AG09319 (cell line): ENCODE measurements at places on chromosomes 13 and 19.

- DNase-seq = no peak
Observed at GRCh38 chr13:111917086-111917485, 149.9 kb upstream of the SOX1 start.

GRCh38 chr13:30107521-30108136 is 199.7 kb downstream of the KATNAL1 start:
- no peak for DNase-seq

DNA sequence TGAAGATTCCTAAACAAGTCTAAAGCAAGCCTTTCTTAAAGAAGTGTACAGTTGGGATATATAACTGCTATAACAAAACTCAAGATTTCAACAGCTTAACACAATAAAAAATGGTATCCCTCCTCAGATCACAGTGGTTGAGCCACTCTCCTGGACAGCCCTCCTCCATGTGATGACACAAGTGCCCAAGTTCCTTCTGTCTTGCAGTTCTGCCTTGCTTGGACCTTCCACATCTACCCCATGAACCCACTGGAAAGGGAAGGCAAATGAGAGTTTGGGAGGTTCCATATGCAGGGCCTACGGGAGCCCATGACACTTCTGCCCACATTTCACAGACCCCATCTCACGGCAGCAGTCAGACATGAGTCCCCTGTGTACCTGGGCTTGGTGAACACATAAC is 659.2 kb downstream of the UQCRFS1 start:
- DNase-seq = no peak

DNA sequence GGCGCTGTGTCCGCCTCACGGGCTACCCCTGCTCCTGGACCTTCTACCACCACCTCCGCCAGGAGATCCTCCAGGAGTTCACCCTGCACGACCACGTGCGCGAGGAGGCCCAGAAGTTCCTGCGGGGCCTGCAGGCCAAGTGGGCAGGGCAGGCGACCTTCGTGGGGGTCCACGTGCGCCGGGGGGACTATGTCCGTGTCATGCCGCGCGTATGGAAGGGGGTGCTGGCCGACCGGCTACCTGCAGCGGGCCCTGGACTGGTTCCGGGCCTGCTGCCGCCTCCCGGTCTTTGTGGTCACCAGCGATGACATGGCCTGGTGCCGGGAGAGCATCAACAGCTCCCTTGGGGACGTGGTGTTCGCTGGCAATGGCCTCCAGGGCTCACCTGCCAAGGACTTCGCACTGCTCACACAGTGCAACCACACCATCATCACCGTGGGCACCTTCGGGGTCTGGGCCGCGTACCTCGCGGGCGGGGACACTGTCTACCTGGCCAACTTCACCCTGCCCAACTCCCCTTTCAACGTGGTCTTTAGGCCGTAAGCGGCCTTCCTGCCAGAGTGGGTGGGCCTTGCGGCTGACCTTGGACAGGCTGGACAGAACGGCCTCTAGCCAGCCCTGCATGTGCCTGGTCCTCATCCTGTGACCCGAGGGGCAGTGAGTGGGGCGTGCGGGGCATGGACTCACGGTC is 7.8 kb upstream of the NTN5 start:
- no peak for DNase-seq

DNA sequence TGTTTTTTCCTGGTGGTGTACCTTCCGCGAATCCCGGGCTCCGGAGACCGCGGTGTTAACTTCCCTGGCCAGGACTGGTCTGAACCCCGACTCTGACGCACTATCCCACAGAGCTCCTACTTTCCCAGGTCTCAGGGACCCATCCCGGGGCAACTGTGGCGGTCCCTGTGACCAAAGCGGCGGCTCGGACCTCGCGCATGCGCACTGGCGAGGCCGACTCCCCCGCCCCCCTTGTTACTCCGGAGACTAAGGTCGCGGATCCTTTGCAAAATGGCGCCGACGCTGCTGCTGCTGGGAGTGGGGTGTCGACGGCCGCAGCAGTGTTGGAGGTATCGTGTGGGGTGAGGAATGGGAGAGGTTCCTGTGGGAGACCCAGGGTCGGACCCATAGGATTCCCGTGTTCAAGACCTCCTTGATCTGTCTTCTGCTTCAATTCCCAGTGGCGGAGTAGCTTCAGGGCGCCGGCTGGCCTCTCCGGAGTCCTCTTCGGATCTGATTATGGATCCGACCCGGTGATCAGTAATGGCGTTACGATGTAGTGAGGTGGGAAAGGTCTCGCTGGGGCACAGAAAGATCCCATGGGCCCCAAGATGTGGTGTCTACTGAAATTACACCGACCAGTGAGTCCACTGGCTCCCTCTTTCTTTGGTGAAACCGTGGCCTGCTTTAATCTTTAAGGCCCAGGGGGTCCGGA is 66.6 kb upstream of the ZNF527 start:
- DNase-seq = no peak

DNA sequence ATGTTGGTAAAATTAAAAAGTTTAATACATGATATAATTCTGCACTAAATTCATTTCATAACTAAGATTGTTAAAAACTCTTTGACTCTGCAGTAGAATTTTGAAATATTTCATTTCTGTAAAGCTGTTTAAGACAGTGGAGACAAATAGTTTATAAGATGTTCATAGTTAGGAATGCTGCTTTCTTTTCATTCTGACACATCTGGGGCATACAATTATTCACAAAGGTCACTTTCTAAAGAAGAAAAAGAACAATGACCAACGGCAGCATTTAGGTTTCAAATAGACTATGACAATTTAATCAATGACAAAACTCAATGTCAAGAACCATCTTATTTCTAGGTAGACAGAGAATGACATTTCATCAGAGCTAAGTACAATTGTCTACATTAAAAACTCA is 1422.1 kb downstream of the PCDH9 start:
- no peak for DNase-seq

DNA sequence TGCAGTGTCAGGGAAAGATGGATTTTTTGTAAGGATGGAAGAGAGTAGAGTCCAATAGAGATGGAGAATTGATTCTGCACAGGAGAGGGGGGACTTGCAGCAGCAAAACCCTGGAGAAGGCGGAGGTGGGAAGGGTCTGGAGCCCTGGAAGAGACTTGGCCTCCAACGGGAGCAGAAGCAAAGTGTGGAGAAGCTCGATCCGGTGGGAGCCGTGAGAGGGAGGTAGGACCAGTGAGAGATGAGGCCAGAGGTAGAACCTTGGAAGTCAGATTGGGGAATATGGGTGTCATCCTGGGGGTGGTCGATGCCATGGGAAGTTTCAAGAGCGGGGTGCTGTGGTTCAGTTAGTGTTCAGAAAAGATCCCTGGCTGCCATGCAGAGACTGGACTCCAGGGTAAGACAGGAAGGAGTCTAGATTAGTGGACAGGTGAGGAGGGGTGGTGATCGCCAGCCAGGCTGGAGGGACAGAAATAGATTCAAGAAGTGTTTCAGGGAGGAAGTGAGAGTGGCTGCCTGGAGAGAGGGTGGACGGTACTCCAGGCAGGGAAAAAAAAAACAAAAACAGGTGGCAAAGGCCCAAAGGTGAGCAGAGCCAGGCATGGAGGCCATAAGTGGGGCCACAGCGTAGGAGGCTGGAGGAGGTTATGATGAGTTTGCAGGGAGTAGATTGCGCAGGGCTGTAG is 2.6 kb downstream of the PPP5C start:
- DNase-seq = no peak

DNA sequence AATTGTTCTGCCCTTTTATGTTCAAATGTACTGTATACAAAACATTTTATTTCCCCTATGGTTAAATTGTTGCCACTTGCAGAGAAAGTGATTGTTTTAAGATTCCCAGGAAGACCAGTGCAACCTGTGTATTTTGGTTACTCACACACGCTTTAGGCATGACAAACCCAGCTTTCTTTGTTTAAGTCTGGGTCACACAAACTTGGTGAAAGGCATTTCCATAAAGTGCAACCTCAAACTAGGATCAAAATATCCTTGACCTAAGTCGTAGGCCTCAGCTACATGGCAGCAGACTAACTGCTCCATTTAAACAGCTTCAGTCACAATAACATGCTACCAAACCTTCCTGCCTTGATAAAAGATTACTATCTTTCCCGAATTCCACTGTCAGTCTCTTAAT is 639.0 kb upstream of the PRR20A start:
- no peak for DNase-seq

DNA sequence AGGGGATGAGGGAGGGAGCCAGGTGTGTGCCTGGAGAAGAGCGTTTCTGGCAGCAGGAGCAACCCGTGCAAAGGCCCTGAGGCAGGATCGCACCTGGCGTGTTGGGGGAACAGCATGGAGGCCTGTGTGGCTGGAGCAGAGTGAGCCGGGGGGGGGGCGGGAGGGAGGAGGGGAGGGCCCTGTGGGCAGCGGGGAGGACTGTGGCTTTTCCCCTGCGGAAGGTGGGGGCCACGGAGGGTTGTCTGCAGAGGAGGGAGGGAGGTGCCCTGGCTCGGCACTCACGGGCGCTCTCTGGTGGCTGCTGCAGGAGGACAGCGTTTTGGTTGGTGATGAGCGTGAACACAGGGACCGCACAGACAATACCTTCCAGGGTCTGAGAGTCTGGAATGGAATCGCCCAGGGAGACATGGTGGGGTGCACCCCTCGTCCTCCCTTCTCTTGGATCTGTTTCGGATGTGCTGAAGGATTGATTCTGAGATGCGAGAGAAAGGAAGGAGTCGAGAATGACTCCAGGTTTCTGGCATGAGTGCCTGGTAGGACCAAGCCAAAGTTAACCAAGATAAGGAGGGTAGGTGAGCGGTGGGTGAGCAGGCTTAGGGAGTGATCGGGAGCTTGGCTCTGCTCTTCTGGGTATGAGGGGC is 6.5 kb downstream of the RAB11B start:
- no peak for DNase-seq

DNA sequence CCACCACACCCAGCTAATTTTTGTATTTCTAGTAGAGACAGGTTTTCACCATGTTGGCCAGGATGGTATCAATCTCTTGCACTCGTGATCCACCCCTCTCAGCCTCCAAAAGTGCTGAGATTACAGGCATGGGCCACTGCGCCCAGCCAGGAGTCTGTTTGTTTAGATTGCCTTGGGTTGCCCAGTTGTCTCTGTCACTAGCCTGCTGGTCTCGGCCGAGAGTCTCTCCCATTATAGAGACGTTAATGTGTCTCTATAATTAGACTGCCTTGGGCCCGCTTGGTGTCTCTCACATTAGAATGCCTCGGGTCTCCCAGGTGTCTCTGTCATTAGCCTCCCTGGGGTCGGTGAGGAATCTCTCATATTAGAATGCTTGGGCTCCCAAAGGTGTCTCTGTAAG is 1533.6 kb downstream of the UQCRFS1 start:
- DNase-seq = no peak

GRCh38 chr19:50242581-50242980 is 39.2 kb downstream of the MYH14 start:
- DNase-seq = no peak

DNA sequence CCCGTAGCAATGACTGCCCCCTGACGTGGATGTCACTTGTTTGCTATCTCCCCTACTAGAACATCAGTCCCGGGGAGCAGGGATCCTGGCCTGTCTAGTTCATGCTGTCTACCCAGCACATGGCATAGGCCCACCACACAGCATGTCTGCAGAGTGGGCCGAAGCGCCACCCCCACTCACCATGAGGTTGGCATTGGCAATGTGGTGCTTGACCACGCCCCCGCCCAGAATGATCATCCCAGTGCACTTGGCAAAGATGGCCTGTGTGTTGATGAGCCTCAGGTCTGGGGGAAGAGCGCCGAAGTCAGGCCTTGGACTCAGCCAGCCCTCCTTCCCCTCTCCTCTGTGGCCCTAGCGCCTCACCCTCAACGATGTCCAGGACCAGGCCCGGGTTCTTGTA is 4.8 kb downstream of the DHPS start:
- DNase-seq = no peak

GRCh38 chr19:37988758-37989635 is 82.0 kb downstream of the SIPA1L3 start:
- no peak for DNase-seq

- DNase-seq = no peak
Observed at GRCh38 chr19:1608359-1609102, 3.3 kb upstream of the UQCR11 start.

DNA sequence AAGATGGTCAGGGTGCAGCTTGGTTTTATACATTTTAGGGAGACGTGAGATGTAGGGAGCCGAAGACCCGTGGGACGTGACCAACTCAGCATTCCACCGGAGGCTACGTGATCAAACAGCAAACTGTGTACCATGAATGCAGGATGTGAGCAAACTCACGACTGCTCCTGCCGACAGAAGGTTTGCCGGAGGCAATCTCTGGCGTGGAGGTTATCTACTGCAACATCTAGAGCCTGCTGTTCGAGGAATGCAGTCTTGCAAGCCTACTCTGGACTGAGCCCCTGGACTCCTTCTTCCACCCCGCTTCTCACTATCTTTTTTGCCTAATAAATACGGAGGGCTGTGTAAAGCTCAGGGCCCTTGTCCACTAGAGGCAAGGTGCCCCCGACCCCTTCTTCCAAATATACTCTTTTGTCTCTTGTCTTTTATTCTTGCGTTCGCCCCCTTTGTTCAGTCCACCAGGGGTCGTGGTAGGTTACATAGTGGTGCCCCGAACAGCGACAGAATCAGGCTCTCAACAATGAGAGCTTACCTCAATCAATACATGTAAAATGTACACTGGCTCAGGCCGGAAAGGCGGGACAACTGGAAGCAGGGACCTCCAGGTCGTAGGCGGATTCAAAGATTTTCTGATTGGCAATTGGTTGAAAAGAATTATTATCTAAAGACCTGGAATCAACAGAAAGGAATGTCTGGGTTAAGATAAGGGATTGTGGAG is 8.9 kb upstream of the OR1I1 start:
- no peak for DNase-seq

- DNase-seq = peak; percentile 14
Observed at GRCh38 chr19:28242317-28242927, 970.5 kb downstream of the UQCRFS1 start.

DNA sequence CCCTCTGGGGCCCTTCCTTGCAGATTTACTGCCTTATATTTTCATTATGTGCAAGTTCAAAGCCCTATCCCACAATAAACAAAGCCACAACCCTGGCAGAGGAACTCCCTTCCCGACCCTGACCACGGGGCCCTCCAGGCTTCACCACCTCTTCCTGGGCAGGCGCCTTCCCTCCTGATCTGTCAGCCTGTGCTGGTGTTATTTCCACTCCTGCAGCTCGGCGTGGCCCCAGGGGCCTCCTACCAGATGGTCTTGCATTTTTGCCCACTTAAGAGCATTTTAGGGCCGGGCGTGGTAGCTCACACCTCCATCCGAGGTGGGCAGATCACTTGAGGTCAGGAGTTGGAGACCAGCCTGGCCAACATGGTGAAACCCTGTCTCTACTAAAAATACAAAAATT is 22.8 kb downstream of the SLC15A1 start:
- DNase-seq = no peak

DNA sequence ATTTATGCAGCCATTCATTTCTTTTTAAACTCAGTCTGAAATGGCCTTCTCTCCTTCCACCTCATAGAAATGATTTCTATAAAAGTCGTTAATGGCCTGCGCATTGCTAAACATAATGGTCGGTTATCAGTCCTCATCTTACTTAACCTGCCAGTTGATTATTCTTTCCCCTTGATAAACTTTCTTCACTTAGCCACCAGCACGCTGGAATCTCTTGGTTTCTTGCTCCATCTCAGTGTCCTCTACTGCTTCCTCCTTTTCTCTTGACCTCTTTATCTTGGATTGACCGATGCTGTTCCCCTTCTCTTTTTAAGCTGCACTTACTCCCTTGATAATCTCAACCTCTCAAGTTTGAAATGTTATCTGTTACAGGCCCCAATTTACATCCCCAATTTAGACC is 12.2 kb upstream of the CLC start:
- no peak for DNase-seq

GRCh38 chr13:95791084-95791722 is 114.3 kb downstream of the DNAJC3 start:
- no peak for DNase-seq
